ENCODE measurements at places on chromosomes 6 and 20. TPM values are rescaled to one million over a fixed set of nuclear protein-coding genes. Genes with fewer than 3 reads are reported as not detected.
A peak's percentile ranks its signal among the peaks of the same experiment; 100 is the strongest.

Gene CST4
- not detected for total RNA-seq

Gene AGPAT4
- 8.7 TPM for total RNA-seq

Gene SLC32A1
- total RNA-seq, result not detected

Gene PTCHD4
- not detected for total RNA-seq

DNA sequence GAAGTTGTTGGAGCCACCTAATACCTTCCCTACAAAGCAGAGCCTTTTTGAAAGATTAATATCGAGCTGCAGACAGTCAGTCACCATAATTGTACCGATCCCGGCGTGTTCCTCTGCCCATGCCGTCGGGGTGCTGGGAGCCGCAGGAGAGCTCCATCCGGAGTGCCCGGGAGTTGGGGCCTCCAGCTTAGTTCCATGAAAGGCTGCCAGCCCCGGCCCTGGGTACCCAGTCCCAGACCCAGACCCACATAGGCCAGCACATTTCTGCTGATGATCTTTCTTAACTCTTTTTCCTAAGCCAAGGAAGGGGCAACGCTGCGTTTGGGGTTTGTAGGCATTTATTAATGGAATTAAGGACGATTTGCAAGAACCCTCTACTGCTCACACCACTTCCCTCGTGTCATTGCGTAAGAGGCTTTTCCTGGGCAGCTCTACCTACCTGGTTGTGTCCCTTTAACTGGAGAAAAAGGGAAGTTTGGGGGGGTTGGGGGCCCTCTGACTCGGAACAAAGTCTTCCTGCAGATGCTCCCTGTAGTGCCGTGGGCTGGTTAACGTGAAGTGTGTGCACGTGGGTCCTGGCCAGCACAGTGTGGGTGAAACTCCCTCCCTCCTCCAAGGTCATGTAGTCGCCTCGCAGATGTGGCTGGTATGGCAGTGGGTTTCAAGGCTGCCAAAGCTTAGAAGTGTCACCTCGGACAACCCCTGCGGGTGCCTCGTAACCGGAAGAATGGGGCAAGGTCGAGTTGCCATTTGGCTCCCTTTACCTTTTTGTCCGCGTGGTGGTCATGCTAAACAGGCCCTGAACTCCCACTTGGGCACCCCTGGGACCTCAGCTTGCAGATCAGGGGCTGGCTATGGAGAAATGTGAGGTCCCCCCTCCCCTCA, 54.3 kb upstream of the APCDD1L start:
- no peak overlapping the region for H3K4me3 ChIP-seq
- no peak for DNase-seq
- no peaks in the 10 kb centered on the region for H3K36me3 ChIP-seq

GRCh38 chr6:148888856-148889255, 142.0 kb downstream of the UST start:
- no peak overlapping the region for H3K4me3 ChIP-seq
- H3K4me1 ChIP-seq, result no peaks in the 10 kb centered on the region
- no peak overlapping the region for H3K27ac ChIP-seq
- DNase-seq, result no peak
- no peaks in the 10 kb centered on the region for H3K36me3 ChIP-seq

- no peaks in the 10 kb centered on the region for H3K27me3 ChIP-seq
- DNase-seq, result no peak
- no peak overlapping the region for H3K4me3 ChIP-seq
- no peaks in the 10 kb centered on the region for H3K36me3 ChIP-seq
Measured at GRCh38 chr6:47379328-47379727, 69.6 kb upstream of the TNFRSF21 start.

DNA sequence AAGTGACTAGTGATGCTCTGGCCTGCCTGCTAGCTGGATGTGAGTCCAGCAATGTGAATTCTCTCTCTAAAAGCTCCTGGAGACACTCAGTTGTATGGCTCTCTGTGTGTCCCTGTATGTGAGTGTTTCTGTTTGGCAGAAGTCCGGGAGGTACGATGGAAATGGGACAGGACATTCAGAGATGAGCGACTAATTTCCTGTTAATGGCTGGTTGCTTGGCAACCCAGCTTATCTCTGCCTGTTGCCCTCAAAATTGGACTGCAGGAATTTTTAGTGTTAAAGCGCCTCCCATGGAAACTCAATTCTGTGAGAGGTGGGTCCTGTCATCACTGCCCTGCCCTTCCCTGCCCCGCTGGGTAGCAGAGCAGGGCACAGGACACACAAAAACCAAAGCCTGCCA, 136.8 kb upstream of the LRFN2 start:
- no peaks in the 10 kb centered on the region for H3K36me3 ChIP-seq
- peaks cover 67% of the 10 kb centered on the region for H3K27me3 ChIP-seq
- no peak overlapping the region for H3K4me3 ChIP-seq
- no peak overlapping the region for H3K27ac ChIP-seq
- DNase-seq, result no peak
- H3K4me1 ChIP-seq, result no peaks in the 10 kb centered on the region

DNA sequence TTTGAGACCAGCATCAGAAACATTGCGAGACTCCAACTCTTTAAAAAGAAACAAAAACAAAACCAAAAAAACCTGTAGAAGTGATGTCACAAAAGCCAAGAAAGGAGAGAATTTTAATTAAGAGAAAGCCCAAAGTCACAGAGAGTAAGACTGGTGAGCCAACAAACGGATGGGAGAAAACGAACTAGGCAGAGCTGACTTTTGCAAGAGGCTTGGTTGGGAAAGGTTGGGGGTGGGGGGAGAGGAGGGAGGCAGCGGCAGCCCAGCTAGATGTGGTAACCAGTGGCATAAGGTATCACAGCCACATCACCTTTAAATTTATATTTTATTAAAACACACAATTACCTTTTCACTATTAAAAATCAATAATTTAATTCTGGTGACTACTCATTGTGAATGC, 23.5 kb downstream of the NOL7 start:
- peaks cover 10% of the 10 kb centered on the region for H3K36me3 ChIP-seq
- H3K27ac ChIP-seq, result peak overlapping the region; percentile 56
- no peaks in the 10 kb centered on the region for H3K4me1 ChIP-seq
- DNase-seq, result no peak
- no peaks in the 10 kb centered on the region for H3K27me3 ChIP-seq

DNA sequence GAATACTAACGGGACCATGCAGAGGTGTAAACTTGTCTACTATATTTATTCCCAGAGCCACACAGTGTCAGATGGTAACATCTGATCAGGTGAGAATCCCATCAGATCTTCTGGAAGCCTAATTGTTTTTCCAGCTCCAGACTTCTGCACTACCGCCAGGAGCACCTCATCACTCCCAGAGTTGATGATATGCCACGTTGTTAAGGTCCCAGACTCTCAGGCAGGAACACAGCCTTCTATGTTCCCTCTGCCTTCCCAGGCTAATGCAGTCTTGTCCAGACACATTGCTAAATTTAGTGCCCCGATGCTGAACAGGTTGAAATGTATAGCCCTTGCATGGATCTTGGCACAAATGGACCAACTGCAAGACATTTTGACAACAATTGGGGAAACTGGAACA, 86.2 kb downstream of the PROKR2 start:
- H3K36me3 ChIP-seq, result no peaks in the 10 kb centered on the region
- no peak overlapping the region for H3K27ac ChIP-seq
- DNase-seq, result no peak
- H3K27me3 ChIP-seq, result peaks cover 22% of the 10 kb centered on the region

DNA sequence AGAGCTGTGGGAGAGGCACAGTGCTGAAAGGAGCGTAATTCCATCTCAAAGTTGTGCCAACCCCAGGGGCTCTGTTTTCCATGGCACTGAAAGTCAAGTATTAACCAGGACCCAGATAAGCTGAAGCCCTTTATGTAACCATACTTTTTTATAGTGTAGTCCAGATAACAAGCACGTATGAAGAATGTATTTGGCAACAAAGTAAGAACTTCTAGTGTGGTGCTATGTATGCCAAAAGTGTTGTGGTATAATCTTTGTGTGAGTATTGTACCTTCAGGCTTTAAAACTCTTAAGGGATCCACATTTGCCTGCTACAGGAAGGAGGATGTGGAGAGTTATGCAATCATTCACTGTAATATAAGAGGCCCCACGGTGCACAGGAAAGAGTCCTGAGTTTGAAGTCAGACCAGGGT, 129.4 kb downstream of the IBTK start:
- no peaks in the 10 kb centered on the region for H3K27me3 ChIP-seq
- no peak overlapping the region for H3K27ac ChIP-seq
- H3K4me3 ChIP-seq, result no peak overlapping the region
- DNase-seq, result no peak
- no peaks in the 10 kb centered on the region for H3K36me3 ChIP-seq

DNA sequence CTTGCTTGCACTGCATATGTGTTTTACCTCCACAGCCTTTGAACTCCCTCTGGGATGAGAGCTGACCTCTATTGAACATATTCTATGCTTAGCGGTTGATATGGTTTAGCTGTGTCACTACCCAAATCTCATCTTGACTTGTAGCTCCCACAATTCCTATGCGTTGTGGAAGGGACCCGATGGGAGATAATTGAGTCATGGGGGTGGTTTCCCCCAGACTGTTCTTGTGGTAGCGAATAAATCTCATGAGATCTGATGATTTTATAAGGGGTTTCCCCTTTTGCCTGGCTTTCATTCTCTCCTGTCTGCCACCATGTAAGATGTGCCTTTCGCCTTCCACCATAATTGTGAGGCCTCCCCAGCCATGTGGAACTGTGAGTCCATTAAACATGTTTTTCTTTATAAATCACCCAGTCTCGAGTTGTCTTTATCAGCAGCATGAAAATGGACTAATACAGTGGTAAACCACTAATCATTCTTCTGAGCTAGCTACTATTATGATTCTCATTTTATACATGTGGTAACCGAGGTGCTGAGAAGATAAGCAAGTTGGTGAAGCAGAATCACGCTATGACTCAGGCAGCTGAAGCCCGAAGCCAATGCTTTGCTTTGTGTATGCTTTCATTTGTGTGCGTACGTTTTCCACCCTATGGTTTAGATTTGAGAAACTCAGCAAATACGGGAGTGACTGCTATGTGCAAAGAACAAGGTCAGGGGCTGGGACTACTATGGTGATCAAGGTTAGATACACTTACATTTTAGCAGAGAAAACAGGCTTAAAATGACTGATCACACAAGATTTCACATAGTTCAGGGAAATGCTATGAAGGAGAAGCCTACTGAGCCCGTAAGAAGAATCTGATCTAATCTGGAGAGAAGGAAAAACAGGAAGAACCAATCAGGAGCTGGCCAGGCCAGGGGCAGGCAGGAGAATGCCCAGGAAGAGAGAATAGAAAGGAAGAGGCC, 363.5 kb downstream of the ESR1 start:
- H3K4me3 ChIP-seq, result no peak overlapping the region
- no peak for DNase-seq
- no peaks in the 10 kb centered on the region for H3K4me1 ChIP-seq
- H3K27ac ChIP-seq, result no peak overlapping the region

- DNase-seq, result no peak
- no peaks in the 10 kb centered on the region for H3K36me3 ChIP-seq
- no peaks in the 10 kb centered on the region for H3K27me3 ChIP-seq
- no peak overlapping the region for H3K27ac ChIP-seq
- no peaks in the 10 kb centered on the region for H3K4me1 ChIP-seq
- H3K4me3 ChIP-seq, result no peak overlapping the region
Measured at GRCh38 chr20:44427804-44428173, 47.9 kb upstream of the TTPAL start.

DNA sequence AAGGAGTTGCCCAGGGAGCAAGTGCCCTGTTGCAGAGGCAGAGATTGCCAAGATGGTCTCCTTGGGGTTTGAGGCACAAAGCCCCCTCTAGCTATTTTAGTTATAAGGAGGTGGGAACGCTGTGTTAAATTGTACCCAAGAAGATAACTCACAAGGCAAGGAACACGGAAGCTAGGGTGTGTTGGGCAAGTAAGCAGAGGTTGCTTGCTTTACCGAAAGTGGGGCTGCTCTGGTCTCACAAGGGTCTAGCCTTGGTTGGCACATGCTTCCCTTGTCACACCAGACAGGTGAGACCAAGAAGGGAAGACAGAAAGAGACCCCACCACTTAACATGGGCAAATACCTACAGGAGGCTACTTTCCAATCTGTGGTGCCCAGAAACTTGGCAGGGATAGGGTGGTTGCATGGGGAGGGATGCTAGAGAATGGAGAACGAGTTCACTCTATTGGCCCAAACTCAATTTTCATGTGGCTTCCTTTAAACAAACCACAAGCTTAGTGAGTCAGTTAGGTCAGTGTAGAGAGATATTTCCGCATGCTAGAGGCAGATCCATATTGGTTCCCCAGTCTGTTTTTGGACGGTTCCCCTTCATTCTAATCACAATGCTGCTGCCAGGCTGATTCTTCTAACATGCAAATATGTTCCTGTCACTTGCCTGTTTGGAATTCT, 42.4 kb downstream of the PLAGL1 start:
- H3K4me3 ChIP-seq, result no peak overlapping the region
- no peak overlapping the region for H3K27ac ChIP-seq
- H3K4me1 ChIP-seq, result no peaks in the 10 kb centered on the region
- no peaks in the 10 kb centered on the region for H3K27me3 ChIP-seq
- no peak for DNase-seq
- no peaks in the 10 kb centered on the region for H3K36me3 ChIP-seq

DNA sequence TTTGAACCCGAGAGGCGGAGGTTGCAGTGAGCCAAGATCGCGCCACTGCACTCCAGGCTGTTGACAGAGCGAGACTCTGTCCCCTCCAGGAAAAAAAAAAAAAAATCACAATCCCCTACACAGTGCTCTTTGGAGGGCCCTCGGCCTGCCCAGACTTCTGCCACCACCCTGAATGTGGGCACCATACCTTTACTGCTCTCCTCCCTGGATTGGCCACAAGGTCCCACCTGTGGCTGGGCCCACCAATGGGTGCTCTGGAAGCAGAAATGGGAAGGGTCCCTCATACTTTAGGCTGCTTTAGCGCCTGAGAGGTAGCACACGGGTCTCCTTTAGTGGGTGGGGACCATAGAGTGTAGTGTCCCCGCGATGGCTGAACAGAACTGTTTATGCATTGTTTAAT, 50.3 kb upstream of the IPCEF1 start:
- no peak overlapping the region for H3K27ac ChIP-seq
- peaks cover 11% of the 10 kb centered on the region for H3K4me1 ChIP-seq
- no peaks in the 10 kb centered on the region for H3K27me3 ChIP-seq
- H3K36me3 ChIP-seq, result no peaks in the 10 kb centered on the region

DNA sequence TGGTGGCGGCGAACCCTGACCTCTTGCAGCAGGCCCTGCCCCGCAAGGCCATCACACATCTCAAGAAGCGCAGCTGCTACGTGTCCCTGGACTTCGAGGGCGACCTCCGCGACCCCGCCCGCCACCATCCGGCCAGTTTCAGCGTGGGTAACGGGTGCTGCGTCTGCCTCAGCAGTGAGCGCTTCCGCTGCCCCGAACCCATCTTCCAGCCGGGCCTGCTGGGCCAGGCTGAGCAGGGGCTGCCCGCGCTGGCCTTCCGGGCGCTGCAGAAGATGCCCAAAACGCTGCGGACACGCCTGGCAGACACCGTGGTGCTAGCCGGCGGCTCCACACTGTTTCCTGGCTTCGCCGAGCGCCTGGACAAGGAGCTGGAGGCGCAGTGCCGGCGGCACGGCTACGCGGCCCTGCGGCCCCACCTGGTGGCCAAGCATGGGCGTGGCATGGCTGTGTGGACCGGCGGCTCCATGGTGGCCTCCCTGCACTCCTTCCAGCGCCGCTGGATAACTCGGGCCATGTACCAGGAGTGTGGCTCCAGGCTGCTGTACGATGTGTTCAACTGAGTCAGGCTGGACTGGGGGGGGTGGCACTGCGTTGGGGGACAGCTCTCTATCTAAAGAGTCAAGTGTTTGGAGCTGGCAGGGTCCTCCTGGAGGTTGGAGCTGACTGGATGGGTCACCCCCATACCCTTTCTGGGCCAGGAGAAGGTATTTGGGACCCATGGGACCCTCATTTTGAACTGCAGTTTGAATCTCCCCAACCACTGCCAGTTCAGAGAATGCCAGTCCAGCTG, 1.1 kb downstream of the ACTL10 start:
- peaks cover 63% of the 10 kb centered on the region for H3K36me3 ChIP-seq
- H3K27ac ChIP-seq, result peak overlapping the region; percentile 90
- H3K27me3 ChIP-seq, result no peaks in the 10 kb centered on the region
- peak overlapping the region; percentile 77 for H3K4me3 ChIP-seq
- peaks cover 38% of the 10 kb centered on the region for H3K4me1 ChIP-seq
- DNase-seq, result peak; percentile 97

Data from Calu3 (cell line).